ENCODE measurements at places on chromosomes 4 and X.

DNA sequence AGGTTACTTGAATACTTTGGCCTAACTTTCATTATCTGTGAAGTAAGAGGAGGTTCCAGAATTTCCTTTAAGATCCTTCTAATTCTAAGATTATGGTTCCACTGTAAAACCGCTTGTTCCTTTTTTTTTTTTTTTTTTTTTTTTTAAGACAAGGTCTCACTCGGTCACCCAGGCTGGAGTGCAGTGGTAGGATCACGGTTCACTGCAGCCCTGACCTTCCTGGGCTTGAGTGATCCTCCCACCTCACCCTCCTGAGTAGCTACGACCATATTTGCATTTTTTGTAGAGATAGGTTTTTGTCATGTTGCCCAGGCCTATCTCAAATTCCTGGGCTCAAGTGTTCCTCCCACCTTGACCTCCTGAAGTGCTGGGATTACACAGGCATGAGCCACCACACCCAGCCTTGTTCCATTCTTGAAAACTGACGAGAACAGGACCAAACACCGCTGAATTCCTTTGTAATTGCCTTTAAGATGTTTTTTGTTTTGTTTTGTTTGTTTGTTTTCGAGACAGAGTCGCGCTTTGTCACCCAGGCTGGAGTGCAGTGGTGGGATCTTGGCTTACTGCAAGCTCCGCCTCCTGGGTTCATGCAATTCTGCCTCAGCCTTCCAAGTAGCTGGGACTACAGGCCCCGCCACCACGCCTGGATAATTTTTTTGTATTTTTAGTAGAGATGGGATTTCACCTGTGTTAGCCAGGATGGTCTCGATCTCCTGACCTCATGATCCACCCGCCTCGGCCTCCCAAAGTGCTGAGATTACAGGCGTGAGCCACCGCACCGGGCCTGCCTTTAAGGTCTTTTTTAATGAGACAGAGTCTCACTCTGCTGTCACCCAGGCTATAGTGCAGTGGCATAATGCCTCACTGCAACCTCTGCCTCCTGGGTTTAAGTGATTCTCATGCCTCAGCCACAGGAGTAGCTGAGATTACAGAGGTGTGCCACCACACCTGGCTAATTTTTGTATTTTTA lies 6.8 kb downstream of the PDS5A start:
- DNase-seq = no peak

- no peak for DNase-seq
These were observed 54.1 kb downstream of the GRK4 start for GRCh38 chr4:3017504-3017903.

GRCh38 chrX:11311706-11312105 lies 18.5 kb downstream of the AMELX start:
- DNase-seq = no peak

DNA sequence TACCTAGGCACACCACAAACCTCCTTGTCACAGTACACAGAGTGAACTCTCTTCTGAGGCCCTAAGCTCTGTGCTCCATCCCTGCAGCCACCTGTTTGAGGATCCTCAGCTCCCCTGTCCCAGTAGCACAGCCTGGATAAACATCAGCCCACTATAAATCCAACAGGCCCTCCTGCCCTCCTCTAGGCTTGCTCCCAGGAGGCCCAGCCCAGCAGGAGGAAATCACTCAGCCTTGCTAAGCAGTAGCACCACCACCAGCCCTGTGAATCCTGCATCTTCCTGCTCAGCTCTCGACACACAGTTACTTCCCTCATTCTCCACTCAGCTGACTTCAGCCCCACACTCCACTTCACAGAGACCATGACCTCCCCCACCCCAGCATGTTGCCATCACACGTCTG lies 273.9 kb downstream of the BCOR start:
- no peak for DNase-seq

DNA sequence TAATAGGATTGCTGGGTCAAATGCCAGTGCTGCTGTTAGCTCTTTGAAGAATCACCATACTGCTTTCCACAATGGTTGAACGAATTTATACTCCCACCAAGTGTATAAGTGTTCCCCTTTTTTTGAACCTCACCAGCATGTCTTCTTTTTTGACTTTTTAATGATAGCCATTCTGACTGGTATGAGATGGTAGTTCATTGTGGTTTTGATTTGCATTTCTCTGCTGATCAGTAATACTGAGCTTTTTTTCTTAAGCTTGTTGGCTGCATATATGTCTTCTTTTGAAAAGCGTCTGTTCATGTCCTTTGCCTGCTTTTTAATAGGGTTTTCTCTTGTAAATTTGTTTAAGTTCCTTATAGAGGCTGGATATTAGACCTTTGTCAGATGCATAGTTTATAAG lies 14.8 kb downstream of the USP38 start:
- no peak for DNase-seq

DNA sequence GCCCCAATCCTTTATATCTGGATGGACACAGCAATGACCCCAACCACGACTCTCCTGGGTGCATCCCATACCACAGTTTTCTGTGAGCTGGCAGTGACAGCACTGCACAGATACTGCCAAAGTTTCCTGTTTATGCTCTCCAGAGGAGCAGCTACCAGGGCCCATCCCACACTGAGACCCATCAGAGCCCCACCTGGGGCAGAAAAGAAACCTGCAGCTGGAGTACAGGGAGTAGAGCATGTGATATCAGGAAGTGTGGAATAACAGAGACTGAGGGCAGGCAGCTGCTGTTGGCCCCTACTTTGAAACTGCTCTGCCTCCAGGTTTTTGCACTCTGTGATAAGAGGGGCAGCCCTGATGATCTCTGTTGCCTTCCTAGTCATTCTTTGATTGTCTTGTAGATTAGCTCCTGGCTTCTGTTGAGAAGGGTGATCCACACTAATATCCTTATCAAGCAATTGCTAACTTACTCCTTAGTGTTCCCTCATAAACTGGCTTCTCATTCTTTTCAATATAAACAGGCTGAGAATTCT lies 526.3 kb upstream of the TECRL start:
- DNase-seq = no peak

GRCh38 chr4:152106781-152107321 lies 346.0 kb upstream of the GATB start:
- DNase-seq = no peak

DNA sequence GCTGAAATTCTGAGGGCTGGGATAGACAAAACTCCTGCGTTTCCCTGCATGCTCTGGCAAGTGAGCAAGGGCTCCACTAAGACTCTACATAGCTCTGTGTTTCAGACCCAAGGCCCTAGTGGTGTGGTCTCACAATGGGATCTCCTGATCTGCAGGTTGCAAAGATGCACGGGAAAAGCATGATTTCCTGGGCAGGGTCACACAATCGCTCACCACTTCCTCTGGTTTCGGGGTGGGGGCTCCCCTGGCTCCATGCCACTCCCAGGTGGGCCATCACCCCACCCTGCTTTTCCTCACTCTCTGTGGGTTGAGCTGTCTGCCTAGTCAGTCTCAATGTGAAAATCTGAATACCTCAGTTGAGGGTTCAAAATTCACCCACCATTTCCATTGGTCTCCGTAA lies 111.5 kb downstream of the KLF8 start:
- DNase-seq = no peak

- DNase-seq = peak; percentile 70
These were observed at the start of gene ADGRL3 for GRCh38 chr4:61200187-61200915. Gene ADGRL3, plus strand, starts transcription at chr4:61200326.

DNA sequence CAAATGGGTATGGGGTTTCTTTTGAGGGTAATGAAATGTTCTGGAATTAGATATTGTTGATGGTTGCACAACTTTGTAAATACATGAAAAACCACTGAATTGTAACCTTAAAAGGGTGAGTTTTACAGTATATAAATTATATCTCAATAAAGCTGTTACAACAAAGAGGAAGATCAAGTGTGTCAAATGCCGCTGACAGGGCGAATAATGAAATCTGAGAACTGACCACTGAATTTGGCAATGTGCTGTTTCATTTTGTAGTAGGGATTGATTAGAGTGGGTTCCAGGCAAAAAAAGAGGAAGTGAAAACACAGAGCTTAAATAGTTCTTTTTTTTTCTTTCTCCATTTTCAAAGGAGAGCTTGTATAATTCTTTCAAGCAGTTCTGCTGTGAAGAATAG lies 161.1 kb upstream of the NAP1L5 start:
- no peak for DNase-seq

DNA sequence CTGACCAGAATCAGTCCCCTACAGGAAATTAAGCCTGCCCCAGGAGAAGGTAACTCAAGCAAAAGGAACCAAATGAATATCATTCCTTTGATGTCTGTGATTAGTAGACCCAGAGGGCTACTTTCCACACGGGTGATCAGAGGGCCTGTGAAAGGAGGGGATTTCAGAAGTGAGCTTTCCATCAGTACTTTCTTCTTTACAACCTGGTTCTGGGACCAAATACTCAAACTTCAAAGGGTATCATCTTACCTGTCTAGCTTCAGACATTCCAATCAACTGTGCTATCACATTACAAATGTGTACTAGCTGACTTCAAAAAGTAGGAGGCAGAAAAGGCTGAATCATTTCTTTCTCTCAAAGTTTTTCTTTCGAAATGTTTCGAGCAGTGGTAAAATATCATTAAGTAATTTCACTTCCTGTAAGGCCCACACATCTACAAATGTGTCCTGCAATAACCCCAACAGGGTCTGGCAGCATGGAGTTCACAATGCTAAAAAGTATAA lies 23.9 kb downstream of the ACSL4 start:
- DNase-seq = no peak

GRCh38 chr4:80897537-80898303 lies 132.8 kb upstream of the BMP3 start:
- no peak for DNase-seq

DNA sequence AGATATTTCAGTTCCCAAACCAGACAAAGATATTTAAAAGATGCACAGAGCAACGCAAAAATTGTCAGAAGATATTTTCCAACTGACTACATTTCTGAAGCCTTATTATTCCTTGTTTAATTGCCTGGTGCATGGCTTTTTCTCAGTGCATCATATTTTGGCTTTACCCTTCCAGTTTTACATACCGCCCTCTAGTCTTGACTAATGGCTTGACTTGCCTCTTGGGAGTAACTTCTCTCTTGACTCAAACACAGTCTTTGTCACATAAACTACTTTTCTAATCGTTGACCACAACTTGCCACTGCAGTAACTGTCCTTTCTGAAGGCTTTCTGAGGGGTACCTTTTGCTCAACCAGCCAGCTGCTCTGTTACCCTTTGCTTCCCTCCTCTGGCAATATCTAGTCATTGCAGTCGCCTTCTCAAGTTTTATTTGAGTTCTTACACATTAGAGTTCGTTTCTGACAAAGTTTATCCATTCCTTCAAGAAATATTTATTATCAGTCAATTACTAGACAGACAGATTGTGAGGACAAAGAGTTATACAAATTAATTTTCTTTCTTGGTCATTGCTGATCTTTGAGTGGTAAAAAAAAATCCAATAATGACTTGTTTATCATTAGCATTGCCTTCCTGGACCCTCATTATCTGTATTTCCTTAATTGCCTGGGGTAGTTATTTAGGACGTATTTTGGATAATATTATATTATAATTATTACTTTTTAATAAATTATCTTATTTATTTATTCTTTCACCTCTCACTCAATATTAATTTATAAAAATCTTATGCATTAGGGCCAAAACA lies 506.9 kb upstream of the PCDH10 start:
- DNase-seq = peak; percentile 86

DNA sequence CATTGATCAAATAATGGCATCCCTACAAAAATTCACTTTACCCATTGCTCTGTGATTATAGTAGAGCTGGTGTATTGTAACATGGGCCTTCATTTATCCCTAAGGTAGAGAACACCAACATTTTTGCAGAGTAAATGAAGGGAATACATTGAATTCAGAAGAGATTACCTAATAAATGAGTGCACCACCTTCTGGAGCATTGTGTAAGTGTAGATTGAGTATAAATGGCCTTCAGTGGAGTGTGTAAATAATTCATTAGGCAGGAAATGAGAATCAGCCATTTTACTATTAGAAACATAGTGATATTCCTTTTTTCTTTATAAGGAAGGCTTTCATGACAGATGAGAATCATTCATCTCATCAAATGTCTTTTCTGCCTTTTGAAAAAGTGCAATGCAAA lies 155.8 kb downstream of the FAM47B start:
- DNase-seq = peak; percentile 1

- DNase-seq = no peak
These were observed 46.4 kb downstream of the GAB1 start for GRCh38 chr4:143383005-143383574.

- no peak for DNase-seq
These were observed 32.3 kb upstream of the BBS12 start for GRCh38 chr4:122700178-122700725.

GRCh38 chr4:4704267-4704666 lies 155.2 kb upstream of the MSX1 start:
- no peak for DNase-seq

GRCh38 chr4:108272046-108272445 lies 103.3 kb upstream of the LEF1 start:
- DNase-seq = no peak

DNA sequence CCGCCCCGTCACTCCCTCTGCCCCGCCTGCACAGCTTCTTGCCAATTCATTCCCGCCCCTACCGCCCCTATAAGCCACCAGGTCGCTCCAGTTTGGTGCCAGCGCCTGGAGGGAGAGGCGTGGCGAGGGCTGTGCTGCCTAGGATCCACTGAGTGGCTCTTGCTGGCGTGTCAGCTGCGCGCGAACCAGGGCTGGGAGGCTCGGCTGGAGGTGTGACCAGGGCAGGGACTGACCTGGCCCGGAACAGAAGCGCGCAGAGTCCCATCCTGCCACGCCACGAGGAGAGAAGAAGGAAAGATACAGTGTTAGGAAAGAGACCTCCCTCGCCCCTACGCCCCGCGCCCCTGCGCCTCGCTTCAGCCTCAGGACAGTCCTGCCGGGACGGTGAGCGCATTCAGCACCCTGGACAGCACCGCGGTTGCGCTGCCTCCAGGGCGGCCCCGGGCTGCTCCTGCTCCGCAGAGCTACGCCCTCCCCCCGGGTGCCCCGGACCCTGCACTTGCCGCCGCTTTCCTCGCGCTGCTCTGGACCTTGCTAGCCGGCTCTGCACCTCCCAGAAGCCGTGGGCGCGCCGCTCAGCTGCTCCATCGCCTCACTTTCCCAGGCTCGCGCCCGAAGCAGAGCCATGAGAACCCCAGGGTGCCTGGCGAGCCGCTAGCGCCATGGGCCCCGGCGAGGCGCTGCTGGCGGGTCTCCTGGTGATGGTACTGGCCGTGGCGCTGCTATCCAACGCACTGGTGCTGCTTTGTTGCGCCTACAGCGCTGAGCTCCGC lies at the start of gene GPR78:
Gene GPR78, plus strand, starts transcription at position 72 of the 773 bp plus-strand sequence. Its CDS starts 591 bp downstream, at position 663.
- DNase-seq = no peak

- no peak for DNase-seq
These were observed 59.4 kb upstream of the GK2 start for GRCh38 chr4:79467246-79467932.

GRCh38 chr4:105128208-105128607 lies 18.5 kb upstream of the TET2 start:
- no peak for DNase-seq

DNA sequence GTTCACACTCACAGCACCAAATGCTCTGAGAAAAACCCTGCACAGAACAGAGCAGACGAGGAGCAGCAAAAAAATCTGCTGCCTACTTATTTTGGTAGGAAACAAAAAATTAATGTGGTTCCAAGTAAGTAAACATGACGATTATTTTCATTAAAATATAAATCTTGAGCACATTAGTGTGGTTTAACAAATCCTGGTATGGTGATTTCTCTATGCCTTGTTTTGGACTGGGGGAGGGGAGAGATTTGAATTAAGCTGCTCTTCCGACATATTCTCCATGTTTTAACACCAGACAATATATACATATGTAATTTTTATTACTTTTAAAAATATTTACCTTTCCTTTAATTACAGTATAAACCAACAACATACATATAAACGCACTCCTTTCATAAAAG lies 1.8 kb downstream of the CAMK2D start:
- DNase-seq = peak; percentile 39

Measured in spinal cord (tissue), 10 donors.